SK-N-SH treated with all-trans-retinoic acid at 6 μM for 48 hours (cell line): ENCODE measurements at places on chromosomes 16 and 17.

DNA sequence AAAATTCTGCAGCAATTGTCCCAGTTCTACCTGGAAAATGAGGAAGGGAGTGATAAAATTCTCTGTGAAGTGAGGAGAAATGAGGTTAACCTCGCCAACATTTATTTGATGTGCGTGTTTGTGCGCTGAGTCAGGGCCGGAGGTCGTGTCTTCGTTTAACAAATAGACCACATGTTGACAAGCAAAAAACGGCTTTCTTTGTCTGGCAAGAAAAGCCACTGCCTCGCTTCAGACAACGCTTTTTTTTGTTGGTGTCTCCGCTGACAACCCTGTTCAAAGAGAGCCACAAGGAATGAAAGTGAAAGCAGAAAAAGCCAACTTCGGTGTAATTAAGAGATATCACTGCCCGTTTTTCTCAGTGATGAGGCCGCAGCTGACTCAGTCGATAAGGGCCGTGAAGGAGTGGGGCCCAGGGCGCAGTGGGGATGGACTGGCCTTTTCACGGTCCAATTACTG is 510.6 kb downstream of the CDH13 start:
- peak; percentile 78 for ATAC-seq

- ATAC-seq, result no peak
Observed at GRCh38 chr16:19710991-19711545, 7.0 kb downstream of the KNOP1 start.

- ATAC-seq, result no peak
Observed at GRCh38 chr17:3502466-3502865, 26.7 kb downstream of the ASPA start.

GRCh38 chr17:72567774-72568173 is 447.0 kb downstream of the SOX9 start:
- no peak; the same call in 2 of the 3 replicates for ATAC-seq

DNA sequence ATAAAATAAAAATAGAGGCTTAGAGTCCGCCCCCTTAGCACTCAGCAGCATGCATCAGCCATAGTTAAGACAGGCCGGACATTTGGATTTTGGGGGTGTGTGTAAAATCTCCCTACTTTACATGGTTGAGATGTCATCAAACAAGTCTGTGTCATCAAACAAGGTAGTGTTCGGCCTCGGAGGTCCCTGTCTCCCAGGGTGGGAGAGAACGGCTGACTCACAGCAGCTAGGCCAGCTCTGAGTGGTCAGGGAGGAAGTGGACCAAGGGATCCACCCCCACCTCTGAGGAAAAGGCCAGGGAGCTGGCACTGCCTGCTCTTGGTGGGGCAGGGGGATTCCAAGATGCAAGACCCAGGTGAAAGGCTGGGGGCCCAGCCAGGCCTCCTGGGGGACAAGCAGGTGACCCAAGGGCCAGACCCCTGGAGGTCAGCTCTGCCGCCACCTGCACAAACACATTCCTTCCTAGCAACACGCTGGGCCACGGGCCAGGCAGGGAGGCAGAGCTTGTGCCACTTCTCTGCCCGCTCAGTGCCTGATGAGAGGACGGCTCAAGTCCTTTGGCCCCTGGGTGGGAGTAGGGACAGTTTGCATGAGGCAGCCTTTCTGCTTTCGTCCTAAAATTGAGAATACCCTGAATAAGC is 28.5 kb downstream of the KIFC3 start:
- ATAC-seq, result peak; percentile 34; the same call in 1 of the 3 replicates

- no peak for ATAC-seq
Observed at GRCh38 chr16:63672493-63672892, 1449.4 kb downstream of the CDH11 start.
